ENCODE measurements at places on chromosomes 7 and 10.

DNA sequence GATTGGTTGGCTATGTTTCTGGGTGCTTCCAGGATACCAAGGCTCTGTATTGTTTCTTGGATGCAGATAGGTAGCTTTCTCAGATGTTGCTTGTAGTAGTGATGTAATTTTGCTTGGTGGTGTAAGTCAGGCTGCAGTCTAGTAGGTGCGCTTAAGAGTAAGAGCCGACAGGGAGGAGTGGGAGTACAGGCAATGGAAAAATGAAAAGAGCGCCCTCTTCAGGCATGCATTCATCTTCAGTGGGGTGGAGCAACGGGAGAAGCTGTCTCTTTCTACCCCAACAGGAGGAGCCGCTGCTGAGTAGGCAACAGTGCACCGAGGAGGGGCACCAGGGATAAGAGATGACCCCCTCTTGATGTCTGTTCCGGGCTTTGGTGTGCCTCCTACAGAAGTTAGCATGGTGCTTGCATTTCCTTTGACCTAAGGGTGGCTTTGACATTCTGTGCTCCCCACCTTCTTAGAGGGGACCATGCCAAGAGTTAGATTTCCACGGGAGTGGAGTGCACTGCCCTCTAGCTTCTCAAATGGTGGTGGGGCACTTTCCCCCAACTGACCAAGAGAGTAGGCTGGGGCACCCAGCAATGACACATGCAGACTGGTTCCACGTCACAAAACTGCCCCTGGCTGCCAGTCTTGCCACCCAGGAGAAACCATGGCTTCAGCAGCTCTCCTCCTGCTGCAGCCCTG lies 56.1 kb downstream of the ZNF783 start:
- DNase-seq: no peak

- no peak for DNase-seq
Observed at GRCh38 chr7:130207033-130207432, 627 bp upstream of the SSMEM1 start.

DNA sequence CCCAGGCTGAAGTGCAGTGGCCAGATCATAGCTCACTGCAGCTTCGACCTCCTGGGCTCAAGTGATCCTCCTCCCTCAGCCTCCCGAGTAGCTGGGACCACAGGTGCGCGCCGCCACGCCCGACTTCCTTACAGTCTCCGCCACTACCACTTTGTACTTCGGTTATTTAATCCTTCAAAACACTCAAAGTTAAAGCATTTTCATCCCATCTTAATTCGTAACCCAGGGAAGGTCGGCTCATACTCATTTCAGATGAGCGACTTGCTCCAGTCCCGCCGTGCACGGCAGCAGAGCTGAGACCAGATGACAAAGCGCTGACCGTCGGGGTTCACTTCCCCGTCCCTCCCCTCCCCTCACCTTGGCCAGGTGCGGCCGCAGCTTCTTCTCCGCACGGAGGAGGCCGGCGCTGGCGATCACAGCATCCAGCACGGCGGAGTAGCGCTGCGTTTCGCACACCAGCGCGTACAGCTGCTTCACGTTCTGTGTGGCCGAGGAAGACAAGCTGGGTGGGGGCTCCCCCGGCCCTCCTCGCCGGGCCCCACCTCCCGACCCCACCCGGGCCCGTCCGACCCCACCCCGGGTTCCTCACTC lies 457 bp downstream of the NSUN5 start:
- DNase-seq: peak; percentile 18

- no peak for DNase-seq
Observed at GRCh38 chr7:46150202-46150601, 229.1 kb upstream of the IGFBP3 start.

GRCh38 chr10:14325325-14325955 lies 5.3 kb downstream of the FRMD4A start:
- DNase-seq: no peak

- peak; percentile 51 for DNase-seq
Observed at GRCh38 chr10:75261813-75262705, 26.3 kb upstream of the COMTD1 start.

DNA sequence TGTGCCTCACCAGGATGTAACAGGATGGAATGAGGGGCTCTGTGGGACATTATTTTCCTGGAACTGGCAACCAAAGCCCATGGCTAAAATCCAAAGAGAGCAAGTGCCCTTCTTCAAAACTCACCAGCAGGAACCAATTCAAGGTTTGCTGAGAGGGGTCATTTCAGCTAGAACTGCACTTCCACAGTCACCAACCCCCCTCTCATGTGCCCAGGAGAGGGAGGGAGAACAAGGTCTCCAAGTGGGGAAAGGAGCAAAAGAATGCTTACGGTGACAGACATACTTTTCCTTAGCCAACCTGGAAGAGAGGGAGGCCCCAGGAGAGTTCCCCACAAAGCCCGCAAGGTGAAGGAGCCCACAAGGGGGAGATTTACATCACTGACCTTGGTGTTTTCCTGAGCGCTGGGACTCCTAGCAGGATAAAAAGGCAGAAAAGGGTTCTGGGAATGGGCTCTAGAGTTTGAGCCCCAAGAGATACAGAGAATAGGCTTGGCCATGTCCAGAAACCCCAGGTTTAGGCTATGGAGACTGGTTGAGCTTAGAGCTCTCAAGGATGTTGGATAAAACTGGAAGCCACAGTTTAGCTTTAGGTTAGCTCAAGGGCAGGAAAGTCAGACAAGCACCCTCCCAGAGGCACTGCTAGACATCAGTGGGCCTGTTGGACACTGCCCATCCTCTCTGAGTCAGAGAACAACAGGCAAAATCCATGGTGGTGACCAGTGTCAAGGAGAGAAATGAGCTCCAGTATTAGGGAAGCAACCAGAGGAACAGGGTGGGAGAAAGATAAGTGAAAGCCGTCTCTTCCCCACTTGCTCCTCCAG lies 63.9 kb upstream of the GHITM start:
- no peak for DNase-seq

GRCh38 chr10:68074031-68074774 lies 880 bp downstream of the HERC4 start:
- DNase-seq: no peak

DNA sequence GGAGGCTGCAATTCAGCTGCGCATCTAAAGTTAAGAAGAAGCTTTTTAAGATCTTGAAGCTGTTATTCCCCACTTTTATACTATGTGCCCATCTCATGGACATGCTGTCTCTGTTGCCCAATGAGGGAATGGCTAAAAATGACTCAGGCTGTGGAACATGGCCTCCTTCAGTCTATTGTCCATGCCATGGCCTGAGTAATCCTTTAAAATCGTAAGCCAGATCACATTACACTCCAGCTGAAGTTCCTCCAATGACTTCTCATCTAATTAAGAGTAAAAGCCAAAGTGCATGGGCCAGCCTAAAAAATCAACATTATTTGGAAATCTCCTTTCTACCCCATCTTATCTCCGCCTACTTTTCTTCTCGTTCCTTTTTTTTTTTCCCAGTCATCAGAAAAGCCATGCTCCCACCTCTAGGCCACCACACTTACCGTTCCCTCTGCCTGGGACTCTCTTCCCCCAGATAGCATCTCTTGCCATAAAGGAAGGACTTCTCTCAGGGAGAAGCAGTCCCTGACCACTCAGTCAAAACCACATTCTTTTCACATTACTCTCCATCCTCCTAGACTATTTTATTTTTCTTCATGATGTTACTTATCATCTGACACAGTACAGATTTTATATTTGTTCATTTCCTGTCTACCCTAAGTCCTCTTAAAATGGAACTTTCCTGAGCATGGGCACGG lies 337.4 kb downstream of the PRPF18 start:
- no peak for DNase-seq

DNA sequence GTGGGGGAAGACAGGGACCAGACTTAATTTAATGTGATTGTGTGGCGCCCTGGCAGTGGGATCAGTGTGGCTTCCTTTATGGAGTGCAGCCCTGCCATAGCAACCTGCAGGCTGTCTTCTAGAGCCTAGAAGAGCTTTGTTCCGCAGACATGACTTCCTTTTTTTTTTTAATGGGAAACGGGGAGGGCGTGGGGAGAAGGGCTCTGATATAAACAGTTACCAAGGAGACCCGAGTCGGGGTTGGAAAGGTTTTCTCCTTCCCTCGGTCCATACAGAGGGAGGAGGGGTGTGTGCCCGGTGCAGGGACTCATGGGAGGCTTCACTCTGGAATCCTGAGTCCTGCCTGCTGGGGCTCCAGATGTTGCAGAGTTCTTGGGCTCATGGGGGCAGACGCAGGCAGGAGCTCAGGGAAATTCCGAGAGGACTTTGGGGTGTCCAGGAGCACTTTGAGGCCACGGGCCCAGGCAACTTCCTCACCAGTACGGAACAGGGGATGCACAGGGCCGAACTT lies 26.9 kb downstream of the TMEM120A start:
- DNase-seq: peak; percentile 65

- no peak for DNase-seq
Observed at GRCh38 chr7:124775422-124775821, 9.8 kb upstream of the GPR37 start.

DNA sequence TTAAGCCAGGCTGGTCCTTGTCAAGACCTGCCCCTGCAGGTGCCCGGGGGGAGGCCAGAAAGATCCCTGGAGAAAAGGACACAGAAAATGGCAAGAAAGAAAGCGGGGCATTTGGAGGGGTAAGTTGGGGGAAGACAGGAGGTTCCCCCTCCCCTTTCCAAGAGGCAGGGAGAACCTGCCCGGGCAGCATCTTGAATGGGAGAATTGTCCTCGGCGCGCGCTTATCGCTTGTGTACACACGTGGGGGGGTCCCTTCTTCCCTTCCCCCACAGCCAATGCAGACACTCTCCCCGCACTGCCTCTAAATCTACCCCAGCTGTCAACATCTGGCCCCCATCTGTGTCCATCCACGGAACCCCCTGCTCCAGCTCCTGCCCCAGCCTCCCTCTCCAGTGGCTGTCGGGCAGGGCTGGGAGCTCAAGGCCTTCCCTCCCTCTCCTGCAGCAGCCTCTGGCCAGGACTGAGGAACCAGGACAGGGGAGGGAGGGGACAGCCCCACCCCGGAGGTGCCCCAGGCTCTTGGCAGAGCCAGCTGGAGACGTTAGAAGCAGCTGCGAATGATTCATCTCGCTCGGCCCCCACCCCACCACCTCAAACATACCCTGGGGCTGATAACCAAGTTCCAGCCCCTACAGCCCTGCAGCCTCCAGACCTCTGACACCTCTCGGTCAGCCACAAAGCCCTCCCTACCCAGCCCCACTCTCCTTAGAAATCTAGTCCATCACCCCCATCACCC lies 25.3 kb downstream of the EPHB4 start:
- DNase-seq: no peak

- DNase-seq: no peak
Observed at GRCh38 chr7:99437946-99438572, 539 bp downstream of the PTCD1 start.

DNA sequence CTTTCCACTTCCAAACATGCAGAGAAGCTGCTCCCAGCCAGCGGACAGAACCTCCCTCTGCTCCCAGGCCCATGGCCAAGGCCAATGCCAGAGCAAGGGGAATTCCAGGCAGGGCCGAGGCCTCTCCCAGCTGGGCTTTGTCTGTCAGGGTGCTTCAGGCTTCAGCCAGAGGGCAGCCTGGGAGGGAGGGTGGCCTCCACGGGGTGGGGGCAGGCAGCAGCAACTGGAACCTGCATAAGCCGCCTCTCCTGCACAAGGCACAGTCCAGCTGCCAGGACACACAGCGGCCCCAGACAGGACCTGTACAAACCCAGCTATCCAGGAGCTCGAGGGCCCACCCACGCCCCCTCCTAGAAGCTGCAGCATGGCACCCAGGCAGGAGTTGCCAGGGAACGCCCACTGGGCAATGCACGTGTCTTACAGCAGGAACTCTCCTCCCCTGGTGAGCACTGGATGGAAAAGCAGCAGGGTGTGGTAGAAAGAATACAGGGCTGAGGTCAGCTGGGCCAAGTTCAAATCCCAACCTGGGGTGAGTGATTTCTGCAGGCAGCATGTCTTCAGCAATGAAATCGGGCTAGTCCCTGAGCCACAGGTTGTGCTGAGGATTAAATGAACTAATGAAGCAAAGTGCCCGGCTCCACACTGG lies 7.6 kb downstream of the FAM53B start:
- DNase-seq: no peak

GRCh38 chr10:94107191-94107590 lies 113.5 kb downstream of the PLCE1 start:
- no peak for DNase-seq

DNA sequence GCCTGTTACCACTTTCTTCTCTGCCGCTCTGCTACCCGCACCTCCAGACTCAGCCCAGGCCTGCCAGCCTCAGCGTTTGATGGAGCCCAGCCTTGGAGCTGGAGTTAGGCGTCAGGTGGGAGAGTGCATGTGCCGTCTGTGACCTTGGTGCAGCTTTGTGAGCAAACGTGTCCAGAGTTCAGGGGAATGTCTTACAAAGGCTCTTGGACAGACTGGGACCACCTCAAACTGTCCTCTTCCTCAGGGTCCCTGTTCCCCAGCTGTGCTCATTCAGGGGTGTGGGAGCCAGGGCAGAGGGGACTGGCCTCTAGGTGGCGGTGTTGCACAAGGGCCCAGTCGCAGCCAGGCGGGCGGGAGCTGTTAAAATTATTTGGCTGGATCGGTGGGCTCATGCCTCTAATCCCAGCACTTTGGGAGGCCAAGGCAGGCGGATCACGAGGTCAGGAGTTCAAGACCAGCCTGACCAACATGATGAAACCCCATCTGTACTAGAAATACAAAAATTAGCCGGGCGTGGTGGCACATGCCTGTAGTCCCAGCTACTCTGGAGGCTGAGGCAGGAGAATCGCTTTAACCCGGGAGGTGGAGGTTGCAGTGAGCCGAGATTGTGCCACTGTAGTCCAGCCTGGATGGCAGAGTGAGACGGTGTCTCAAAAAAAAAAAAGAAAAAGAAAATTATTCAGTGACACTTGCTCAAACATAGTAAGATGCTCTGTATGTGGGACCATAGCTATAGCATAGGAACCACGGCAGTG lies 89.2 kb downstream of the ADCY1 start:
- no peak for DNase-seq

DNA sequence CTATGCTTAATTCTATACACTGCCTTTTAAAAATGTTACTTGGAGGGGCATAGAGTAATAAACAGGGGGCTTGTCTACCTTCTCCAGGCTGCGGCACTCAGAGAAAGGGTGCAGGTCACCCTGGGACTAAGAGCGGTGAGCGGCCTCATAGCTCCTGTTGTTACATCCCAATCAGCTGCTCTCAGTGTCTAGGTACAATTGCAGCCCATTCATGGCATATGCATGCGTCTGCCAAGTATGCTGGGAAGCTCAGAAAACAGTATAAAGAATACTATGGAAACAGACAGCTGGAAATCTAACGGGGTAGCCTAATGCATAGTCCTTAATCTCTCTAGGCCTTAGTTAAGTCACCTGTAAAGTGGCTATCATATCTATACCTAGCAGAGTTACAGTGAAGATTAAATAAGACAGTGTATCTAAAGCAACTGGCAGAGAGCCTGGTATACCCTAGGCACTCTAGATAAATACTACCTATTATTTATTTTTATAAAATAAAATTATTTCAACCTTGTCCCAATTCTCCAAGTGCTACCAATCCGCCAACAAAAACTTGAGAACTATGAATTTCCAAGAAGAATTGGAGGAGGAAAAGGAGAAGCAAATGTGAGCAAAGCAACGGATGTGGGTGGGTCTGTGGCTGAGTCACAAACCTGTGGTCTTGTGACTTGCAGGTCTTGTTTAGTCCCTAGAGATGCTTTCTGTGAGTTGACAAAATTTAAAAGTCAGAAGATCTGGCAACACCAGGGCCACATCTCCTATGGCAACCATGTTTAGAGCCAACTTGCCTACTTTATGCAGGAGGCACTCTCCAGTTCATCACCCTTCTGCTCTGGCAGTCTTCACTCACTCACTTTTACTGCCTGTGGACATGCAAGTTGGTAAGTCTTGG lies 183.0 kb downstream of the RAPGEF5 start:
- DNase-seq: no peak

GRCh38 chr10:116848032-116848943 lies 1.0 kb upstream of the ENO4 start:
- DNase-seq: no peak

Data from retina (tissue), 1 donor.